Activated naive CD4-positive, alpha-beta T cell (primary cell): ENCODE measurements at places on chromosomes 7 and 10.

GRCh38 chr10:126188679-126189200, 199.5 kb downstream of the ADAM12 start:
- DNase-seq = no peak

DNA sequence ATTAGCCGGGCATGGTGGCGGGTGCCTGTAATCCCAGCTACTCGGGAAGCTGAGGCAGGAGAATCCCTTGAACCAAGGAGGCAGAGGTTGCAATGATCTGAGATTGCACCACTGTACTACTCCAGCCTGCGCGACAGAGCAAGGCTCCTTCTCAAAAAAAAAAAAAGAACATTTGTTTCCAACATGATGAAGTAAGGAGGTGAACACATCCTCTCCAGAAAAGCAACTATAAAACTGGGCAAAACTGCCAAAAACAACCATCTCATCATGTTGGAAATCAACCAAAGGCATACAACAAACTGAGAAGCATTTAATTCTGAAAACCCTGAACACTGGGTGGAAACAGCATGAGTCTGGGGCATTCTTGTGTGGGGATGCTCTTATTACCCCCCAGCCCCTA, 14.3 kb downstream of the PRTFDC1 start:
- no peak for DNase-seq

DNA sequence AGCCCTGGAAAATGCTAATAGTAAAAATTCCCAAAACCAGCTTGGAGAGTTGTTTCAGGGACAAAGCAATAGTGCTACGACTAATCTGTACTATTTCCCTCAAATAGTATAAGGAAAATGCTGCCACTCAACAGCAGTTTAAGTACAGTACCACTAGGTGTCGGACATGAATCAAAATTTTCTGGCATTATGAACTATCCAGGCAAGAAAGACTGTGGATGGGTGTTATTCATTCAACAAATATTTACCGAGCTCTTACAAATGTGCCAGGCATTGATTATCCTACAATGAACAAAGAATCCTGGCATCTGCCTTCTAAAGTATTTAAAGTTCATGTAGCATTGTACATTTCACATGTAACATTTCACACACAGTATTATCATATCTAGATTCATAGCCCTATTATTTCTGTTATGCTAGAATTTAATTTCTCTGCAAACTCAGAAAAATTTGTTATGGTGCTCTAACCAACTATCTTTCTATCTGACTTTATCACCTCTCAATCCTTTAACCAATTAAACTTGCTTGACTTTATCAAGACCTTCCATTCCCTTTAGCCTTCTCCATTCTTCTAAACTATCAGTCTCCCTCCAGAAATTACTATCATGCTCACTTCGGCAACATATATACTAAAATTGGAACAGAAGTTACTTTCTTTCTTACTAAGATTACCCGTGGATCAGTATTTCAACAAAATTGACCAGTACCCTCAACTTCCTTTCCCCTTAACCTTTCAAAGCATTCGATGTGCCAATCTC, 80.6 kb downstream of the ARHGAP21 start:
- no peak for DNase-seq

DNA sequence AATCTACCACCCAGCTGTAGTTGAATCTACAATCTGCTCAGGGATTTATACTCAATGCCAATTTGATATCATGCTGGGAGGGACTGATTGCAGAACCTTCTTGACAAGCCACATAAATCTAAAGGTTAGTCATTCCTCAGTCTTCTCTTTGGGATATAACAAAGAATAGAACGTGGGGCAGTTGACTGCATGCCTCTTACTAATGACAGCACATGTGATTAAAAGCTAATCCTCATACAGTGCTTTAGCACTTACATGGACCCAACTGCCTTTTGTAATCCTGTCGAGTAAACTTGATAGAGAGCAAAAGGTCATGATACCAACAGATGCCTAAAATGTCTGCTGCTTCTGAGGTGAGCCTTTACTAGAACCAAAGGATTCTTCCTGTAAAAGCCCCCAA, 12.3 kb downstream of the KLHL7 start:
- no peak for DNase-seq

DNA sequence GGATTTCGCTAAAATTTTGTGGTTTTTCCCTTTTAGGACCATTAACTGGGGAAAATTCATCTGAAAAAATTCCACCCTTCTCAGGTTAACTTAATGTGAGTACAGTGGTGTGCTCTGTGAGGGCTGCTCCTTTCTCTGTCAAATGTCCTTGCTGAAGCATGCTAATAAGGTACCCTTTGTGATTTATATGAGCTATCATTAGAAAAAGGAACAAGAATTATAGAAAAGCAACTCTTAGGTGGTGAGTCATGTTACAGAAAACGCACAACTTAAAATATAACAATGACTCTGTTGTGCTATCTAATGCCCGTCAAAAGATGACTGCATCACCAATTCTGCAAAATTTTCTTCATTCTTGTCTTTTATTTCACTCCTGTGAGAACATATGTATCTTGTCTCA, 162.0 kb upstream of the MAGI2 start:
- no peak for DNase-seq

DNA sequence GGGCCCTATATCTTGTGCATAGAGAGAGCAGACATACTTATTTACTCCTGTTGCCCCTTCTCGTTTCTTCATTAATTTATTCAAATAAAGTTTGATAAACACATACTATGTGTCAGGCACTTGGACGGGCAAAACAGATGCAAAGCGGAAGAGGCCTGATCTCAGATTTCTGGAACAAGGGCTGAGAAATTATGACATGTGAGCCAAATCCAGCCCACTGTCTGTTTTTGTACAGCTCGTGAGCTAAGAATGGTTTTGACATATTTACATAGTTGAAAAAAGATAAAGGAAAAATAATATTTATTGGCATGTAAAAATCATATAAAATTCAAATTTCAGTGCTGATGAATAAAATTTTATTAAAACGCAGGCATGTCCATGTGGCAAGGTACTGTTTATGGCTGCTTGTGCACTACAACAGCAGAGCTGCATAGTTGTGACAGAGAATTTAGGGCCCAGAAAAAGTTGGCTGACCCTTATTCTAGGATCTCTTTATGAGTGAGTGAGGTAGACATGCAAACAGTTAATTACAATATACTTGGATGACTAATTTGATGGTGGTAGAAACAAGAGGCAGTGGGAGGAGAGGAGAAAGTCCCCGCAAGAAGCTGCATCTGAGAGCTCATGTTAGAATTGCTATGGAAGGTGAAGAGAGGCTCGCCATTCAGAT, 68.1 kb upstream of the ITPRID1 start:
- no peak for DNase-seq

- DNase-seq = no peak
Observed at GRCh38 chr7:16027396-16027795, 340.9 kb upstream of the MEOX2 start.

- no peak for DNase-seq
Observed at GRCh38 chr7:116224492-116225098, 14.3 kb downstream of the TES start.

DNA sequence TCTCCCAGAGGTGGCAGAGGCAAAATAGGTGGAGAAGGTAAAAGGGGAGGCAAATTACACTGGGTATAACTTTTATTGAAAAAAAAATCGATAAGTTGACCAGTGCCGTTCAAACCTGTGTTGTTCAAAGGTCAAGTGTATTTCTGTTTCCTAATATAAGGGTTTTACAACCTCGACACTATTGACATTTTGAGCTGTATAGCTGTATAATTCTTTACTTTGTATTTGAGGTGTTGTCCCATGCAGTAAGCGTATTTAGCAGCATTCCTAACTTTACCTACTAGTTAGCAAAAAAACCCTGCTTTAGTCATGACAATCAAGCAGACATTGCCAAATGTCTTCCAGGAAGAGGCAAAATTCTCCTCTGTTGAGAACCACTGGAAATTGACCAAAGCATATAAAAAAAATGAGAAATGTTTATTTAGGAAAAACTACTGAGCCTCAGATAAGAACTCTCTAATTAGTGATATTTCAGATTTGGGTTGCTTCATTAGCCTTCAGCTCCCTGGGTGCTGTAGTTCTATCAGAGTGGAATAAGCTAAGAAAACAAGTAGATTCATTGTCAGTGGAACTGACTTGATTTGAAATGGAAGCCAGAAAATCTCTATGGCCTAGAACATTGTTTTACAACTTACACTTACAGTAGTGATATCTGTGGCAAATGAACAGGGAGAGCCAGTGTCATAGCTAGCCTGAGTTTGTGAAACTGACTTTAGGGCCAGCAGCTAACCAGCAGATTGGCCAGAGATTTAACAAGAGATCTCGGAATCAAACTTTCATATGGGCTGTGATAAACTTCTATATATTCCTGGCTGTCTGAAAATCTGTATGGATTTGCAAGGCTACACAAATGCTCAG, 331.6 kb downstream of the DGKB start:
- no peak for DNase-seq

DNA sequence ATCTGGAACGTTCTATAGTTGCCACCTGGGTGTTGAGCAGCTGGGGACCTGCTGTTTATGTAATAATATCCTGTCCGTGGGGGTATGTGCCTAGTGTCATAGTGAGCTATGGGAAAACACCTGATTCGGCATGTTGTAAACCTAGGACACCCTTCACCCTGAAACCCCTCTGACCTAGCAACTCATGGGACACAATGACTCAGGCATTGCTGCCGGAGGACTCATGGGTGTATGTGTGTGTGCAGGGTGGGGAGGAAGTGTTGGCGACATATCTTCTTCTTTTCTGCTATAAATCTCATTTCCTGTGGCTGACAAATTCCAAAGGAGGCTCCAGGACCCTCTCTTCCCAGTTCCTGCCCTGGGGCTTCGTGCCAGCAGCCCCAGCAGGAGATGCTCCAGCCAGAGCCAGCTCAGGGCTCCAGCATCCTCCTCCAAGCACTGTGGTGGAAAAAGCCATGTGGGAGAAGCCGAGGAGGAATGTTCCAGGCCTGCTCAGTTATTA, 77.0 kb upstream of the PODXL start:
- DNase-seq = no peak

DNA sequence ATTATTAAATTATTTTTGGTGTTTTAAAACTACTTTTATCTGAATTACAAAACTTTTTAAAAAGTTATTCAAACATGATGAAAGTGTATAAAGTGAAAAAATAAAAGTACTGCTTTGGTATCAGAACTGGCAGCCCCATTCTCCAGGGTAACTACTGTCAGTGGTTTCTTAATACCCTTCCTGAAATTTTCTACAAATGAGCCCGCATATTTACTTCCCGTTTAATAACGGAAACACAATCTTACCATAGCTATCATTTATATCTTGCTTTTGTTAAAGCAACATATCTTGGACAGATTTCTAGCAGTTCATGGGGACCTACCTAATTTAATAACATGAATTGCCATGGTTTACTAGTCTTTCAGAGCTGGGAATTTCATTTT, 249.9 kb downstream of the RNLS start:
- DNase-seq = no peak

- no peak for DNase-seq
Observed at GRCh38 chr10:70931168-70931815, 42.9 kb upstream of the PCBD1 start.

- DNase-seq = no peak
Observed at GRCh38 chr7:98562871-98563495, 54.1 kb upstream of the NPTX2 start.

GRCh38 chr7:130223646-130224045, 16.0 kb downstream of the SSMEM1 start:
- no peak for DNase-seq

DNA sequence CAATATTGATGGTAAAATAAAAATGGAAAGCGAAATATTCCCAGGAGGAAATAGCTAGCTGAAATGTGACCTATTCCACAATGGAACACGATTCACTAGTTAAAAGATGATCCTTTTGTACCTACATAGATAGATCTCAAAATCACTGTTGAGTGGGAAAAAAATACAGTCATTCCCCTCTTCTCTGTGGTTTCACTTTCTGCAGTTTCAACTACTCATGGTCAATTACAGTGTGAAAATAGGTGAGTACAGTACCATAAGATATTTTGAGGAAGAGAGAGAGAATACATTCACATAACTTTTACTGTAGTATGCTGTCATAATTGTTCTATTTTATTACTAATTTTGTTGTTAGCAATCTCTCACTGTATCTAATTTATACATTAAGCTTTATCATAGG, 56.0 kb upstream of the COL13A1 start:
- no peak for DNase-seq

DNA sequence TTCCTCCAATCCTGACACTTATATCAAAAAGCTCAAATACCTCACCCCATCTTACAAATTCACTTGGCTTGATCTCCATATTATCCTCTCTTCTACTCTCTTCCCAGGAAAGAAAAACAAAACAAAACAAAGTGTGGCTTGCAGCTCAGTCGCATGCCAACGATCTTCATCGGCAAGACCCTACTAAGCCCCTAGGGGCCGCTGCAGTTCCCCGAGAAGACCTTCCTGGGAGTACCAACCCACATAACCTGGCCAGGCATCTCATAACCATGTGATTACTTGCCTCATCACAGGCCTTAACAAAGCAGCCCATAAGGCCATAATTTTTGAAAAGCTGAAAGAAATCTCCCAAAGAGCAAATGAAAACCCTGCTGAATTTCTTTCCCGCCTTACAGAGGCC, 103.7 kb downstream of the ZNF92 start:
- no peak for DNase-seq

GRCh38 chr7:50667789-50668226, 102.6 kb upstream of the DDC start:
- DNase-seq = no peak

GRCh38 chr10:126455766-126456405, 67.6 kb upstream of the ADAM12 start:
- DNase-seq = no peak

DNA sequence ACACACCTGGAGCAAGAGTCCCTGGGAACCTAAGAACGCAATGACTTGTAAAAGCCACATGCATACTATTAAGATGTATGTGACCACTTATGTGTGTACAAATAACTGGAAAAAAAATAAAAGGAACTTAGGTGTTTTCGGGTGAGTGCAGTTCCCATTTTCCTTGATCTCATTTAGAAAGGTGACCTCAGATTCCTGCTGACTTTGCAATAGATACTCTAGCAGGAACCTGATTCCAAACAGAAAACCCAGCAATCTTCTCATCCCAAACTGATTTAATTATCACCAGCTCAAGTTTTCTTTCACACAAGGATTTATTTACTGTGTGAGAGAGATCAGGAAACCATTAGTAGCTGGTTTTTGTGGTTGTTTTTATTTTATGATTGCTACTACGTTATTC, 56.5 kb upstream of the LRGUK start:
- DNase-seq = no peak

DNA sequence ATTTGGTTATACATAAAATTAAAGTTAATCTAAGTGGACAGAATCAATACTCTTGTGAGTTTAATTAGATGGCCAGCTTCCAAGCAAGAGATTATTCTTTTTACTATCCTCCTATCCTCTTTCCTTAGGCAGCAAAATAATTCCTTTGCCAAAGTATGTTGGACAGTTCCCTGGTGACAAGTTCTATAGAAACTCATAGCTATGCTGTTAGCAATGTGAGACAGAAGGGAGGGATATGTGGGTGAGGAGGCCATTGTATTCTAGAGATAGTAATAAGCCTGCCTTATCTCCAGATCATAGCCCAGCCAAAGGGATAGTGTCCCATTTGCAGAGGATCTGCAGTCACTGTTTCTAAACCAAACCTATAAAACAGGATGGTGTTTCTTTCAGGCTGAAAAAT, 181.6 kb upstream of the HDAC9 start:
- DNase-seq = no peak

GRCh38 chr10:112384141-112384540, 10.2 kb downstream of the ACSL5 start:
- no peak for DNase-seq

- DNase-seq = no peak
Observed at GRCh38 chr7:18046601-18047000, 19.0 kb upstream of the PRPS1L1 start.
